ENCODE measurements at places on chromosomes 12 and 14.

DNA sequence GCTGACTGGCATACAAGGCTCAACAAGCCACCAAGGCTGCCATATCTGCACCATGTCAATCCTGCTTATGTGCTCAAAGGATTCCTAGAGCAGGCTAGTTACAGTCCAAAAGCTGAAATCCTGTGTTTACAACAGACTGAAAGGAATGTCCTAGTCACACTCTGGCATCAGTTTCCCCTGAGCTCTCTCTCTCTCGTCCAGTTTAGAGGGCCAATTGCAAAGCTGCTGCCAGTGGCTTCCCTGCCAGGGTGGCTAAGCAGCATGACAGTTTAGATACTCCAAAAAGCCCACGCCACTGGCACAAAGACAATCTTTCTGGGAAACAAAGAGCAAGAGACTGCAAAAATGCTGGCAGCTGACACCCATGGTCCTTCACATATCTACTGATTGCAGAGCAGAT lies 392.1 kb downstream of the RPS29 start:
- no peak for DNase-seq

- no peak for DNase-seq
Observed at GRCh38 chr14:32661216-32661615, 277.5 kb upstream of the NPAS3 start.

DNA sequence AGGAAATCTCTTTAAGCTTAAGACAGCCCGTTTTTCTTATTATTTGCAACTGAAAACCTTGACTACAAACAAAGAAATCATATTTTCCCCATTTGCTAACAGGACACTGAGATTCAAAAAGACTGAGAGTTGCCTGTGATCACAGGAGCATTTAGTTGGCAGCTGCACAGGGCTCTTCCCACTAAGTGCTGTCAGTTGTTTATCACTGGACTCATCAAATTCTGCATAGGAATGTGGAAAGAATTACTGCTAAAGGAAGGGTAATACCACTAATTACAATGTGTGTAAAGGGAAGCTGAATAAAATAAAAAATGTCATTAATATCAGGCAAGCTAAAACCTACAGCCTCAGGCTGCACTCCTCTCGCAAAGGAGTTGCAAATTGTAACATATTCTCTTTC lies 226.4 kb downstream of the NELL2 start:
- DNase-seq = no peak

DNA sequence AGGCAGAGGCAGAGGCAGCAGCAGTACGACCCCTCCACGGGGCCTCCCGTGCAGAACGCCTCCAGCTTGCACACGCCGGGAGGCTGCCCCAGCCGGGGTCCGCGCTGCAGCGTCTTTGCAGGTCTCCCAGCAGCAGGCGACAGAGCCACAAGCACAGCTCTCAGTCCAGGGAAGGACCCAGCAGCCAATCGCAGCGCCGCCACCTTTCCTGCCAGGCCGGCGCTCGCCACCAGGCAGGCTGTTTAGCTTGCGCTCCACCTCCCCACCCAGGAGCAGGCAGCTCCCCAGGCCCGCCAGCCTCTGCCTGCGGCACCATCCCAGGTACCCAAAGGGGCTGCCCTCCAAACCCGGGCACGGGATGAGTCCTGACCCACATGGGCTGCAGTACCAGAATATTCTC lies 25.2 kb downstream of the DDX51 start:
- DNase-seq = no peak

DNA sequence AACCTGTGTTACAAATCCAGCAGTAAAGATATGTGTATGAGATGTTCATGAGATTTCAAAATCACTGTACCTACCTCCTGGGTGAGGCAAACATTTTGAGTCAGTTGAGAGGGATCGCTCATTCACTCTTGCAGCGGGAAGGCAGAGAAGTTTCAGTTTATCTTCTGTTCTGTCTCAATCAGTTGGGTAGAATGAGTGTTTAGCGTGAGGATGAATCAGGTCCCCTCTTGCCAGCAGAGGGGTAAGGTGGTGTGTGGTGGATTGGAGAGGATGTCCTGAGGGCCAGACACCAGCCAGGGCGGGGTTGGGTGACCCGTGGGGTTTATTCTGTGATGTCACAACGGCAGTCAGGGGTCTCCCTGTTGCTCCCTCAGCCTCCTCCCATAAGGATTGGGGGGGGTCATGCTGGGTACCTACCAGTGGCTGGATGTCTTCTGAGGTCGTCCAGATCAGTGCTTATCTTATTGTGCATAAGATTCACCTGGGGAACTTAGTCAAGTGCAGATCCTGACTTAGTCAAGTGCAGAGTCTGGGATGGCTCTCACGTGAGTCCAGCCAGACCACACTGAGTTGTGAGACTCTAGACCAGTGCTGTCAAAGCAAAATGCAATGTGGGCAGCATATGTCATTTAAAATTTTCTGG lies at the start of gene GSG1:
GSG1 (minus strand) TSS at position 277 of the 643 bp plus-strand sequence; CDS start at position 122, 155 bp downstream.
- no peak for DNase-seq

DNA sequence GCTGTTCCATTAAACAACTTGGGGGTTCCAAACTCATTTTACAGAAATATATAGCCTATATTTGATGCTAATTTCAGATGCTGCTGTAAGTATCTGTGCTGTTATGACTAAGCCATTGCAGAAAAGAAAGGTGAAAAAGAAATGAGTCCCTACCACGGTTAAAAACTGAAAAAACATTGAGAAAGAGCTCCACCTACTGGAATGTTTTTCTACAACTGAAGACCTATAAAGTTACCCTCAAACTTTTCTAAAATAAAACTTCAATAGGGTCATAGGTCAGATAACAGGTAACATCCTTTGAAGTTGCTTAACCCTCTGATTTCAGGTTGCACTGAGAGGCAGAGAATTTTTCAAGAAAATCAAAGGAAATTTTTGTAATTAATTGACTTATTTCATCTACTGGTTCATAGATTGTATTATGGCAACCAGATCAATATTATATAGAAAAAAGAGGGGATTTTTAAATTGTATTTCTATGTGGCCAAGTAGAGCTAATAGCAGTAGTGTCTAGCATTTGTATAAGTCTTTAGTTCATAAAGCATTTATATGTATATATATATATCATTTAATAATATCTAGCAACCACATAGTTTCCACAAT lies 279.9 kb downstream of the RPS29 start:
- DNase-seq = no peak
